Ureter (tissue), 1 donor: ENCODE measurements at places on chromosomes 2 and 18. TPM values are rescaled to one million over a fixed set of nuclear protein-coding genes. Genes with fewer than 3 reads are reported as not detected.

PKP4 gene
- total RNA-seq, result 142 TPM

DNA sequence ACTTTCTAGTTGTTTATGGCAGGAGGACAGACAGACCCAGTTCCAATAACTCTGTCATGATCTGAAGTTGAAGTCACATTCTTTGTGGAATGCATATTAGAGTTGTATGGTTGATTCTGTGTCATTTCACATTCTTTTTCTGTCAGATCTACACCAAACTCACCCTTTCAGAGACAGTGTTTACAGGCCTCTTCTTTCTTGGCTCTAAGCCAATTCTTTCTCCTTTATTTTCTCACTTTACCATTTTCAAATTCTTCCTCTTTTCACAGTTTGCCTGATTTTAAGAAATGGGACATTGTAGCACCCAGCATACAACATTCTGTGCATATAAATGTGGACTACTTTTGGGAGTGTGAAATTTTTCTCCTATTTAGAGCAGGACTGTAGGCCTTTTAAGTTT, 103.7 kb downstream of the CCDC85A start:
- no peak for DNase-seq

DNA sequence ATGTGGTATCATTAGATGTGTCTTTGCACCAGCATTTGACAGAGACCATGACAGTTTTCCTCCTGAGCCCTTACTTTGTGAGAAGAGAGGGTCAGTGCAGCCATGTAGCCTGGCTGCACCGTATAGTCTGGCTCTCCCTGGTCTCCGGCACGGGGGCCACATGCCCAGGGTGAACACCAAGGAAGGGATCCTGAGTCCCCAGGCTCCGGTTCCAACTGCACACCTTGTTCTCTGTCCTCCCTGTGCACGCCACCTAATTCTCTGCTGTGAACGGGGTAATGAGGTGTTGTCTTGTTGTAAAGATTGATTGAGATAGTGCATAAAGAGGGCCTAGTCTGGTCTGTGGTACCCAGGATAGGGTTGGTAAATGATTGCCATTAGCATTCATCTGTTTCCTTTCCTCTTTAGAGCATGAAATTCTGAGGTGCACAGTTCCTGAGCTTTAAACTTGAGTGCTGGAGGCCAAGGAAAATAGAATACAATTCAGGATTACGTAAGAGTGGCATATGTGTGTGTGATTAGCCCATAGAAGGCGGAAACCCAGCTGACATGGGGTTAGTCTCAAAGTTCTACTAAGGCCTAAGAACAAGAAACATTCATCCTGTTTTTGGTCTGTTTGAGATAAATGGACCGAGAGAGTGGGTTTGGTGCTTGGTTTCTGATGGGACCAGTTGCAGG, 55.5 kb downstream of the NCK2 start:
- no peak for DNase-seq

GRCh38 chr2:166609183-166609959, 115.3 kb upstream of the SCN7A start:
- DNase-seq, result no peak

DNA sequence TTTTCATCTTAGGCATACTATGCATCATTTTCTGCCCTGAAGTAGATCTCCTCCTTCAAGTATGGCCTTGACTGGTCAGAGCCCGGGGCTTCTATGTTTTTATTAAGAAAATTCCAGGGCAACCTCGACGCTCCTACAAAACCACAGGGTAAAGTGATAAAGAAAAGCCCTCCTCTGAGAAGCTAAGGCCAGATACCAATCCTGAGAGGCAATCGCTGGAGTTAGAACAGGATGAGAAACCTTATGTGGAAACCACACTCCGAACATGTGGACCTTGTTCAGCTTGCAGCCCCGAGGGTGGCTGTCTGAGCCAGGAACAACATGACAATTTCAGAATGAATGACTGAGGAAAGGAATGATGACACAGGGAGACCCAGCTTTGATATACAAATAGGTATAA, 35.6 kb downstream of the RMC1 start:
- DNase-seq, result no peak
